Cerebellar nuclear complex (tissue), 1 donor: ENCODE measurements at places on chromosomes 2 and 18.

DNA sequence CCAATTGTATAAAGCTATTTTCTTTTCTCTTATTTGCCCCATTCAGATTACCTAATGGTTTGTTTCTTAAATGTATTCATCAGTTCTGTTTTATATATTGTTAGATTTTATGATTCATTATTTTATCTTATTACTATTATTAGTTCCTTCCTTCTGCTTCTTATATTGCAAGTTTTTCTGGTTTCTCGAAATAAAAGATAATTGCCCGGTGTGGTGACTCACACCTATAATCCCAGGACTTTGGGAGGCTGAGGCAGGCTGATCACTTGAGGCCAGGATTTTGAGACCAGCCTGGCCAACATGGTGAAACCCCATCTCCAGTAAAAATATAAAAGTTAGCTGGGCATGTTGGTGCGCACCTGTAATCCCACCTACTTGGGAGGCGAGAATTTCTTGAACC lies 37.8 kb downstream of the ANTXR1 start:
- DNase-seq, result no peak

DNA sequence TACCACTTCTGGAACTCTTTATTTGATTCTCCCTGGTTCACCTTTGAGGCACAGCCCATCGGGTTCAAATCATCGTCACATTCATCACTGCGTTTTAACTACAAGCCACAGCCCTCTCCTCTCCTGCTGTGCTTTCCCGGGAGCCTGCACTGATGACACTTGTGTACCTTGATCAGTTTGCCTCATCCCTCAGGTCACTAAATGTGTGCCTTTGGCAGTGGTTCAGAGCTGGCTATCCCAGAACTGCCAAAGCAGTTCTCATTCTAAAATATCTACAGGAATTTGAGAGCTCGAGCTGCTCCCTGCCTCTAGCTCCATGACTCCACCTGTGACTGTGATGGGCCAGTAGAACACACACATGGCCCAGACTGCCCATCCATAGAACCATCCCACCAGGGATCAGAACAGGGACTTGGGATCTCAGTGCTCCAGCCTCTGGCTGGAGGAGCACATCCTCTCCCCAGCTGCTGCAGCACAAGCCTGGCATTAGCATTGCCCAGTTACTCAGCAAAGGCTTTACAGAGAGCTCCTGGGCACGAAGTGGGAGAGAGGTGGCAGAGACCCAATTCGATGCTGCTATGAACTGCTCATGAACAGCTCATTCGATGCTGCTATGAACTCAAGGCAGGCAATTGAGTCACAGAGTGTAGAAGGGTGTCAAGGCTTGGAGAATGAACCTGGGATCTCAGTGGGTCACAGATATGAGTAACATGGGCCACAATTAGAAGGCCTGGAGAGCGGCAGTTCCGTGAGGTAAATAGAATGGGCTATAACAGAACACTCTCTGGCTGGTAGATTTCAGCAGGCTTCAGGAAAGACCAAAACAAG lies 41.9 kb downstream of the EVA1A start:
- no peak for DNase-seq

DNA sequence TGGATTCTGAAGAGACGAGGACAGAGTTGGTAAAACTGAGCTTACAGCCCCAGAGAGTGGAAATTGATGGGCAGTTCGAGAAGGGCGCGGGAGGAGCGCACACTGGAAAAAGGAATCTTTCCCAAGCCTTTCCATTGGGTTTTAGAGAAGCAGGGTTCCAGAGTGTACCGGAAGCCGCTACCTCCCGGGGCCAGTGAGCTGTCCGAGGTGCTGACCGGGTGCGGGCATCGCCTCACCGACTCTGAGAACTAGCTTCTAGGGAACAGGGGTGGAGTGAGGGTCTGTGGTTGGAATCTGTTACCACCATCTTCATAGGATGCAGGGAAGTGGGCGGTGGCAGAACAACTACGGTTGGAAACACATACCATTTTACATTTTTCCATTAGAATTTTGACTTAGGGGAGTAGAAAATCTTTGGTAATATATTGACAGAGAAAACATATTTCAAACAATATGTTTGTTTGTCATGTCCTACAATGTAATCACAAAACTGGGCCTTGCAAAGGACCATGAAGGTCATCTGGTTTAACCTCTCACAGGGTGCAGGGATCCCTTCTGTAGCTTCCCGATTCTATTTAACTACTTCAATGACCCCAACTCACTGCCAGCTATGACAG lies 724 bp downstream of the NMS start:
- no peak for DNase-seq

DNA sequence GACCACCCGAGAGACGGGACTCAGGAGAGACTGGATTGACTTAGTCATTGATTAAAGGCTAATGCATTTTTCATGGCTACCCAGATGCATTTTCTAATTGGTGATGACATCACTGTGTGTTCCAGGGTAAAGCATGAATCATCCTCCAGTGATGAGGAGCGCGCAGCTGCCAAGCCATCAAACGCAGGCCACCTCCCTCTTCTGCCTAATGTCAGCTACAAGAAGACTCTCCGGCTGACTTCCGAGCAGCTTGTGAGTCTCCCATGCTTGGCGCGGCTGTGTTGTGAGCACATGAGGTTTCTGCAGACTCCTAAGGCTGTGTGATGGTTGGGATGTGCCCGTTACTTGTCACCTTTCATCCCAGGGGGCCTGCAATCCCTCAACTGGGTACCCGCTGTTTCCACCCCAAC lies 56.4 kb downstream of the LPIN1 start:
- no peak for DNase-seq

GRCh38 chr2:61640406-61640805 lies 102.2 kb upstream of the XPO1 start:
- no peak for DNase-seq

GRCh38 chr2:218540015-218540414 lies 28.1 kb downstream of the USP37 start:
- DNase-seq, result no peak

DNA sequence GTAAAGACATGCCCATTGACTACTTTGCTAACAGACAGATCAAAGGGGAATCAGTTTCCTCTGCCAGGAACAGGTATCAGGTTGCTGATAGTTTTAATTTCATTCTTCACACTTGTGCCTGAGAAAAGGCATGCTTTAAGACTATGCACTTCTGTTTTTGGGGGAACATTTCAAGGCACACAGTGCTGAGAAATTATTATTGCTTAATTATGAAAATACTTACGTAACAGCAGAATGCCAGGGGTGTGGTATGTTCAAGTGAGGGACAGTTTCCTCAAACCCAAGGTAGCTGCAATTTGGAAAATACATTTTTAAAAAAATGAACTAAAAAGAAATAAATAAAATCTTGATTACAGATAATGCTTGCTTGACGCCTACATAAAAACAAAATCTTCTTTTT lies 1746.1 kb upstream of the PIK3C3 start:
- DNase-seq, result no peak

GRCh38 chr18:59416818-59417217 lies 57.8 kb upstream of the LMAN1 start:
- no peak for DNase-seq

DNA sequence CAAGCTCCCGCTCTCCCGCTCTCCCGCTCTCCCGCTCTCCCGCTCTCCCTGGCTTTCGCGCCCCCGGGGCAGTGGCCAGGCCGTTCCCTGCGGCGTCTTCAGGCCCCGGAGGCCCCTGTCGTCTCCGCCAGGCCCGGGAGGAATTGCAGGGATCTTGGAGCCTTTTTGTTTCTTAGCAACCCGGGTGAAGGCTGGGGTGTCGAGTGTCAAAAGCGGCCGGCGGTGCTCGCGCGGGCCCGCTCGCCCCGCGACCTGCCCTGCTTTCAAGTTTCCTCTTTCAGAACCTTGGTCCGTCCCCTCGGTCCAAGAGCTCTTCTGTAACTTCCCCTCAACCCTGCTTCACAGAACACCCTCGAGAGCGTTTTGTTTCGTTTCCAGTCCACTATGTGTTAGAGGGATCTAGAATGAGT lies 1.4 kb downstream of the RNF138 start:
- DNase-seq, result no peak

- DNase-seq, result no peak
Measured at GRCh38 chr2:112658301-112658700, 12.6 kb downstream of the SLC20A1 start.

GRCh38 chr2:150491943-150492342 lies 4.5 kb upstream of the RND3 start:
- no peak for DNase-seq

DNA sequence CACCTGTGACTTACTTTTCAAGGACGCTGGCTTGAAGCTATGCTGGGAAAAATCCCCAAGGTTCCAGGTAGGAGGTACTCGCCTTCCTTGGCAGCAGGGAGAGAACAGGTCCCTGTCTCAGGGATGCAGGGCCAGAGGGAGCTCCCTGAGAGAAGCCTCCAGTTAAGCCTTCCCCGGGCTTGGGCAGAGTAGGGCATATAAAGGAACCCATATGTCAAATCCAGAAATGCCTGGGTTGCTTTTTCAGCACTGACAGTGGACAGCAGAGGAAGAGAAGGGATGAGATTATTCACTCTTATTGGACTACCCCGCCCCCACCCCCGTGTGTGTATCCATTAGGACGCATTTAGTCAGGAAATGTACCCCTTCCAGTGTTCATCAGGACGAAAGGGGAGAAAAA lies 89.3 kb upstream of the TEX51 start:
- no peak for DNase-seq

DNA sequence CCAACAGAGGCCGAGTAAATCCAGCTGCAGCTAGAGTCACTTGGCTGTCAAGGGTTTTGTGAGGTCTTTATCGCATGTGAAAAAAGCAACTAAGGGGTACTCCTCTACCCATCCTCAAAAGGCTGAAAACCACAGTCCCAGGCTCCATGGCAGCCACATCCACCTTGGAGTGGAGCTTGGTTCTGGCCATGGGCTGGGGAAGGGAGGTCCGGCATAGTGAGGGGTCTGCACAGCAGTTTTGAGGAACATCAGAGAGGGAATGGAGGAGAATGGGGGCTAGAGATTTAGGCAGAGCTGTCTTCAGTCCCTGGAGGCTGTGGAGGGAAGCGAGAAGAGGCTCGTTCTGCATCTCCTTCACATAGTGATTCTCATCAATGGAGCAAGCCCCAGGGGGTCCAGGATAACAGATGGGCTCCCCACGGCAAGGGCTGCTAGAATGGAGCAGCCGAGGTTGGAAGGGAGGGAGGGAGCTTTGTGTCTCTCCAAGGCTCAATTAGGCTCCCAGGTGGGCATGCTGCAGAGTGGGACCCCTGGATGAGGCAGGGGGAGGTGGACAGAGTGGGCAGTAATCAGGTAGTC lies 21.0 kb downstream of the MROH2A start:
- no peak for DNase-seq

DNA sequence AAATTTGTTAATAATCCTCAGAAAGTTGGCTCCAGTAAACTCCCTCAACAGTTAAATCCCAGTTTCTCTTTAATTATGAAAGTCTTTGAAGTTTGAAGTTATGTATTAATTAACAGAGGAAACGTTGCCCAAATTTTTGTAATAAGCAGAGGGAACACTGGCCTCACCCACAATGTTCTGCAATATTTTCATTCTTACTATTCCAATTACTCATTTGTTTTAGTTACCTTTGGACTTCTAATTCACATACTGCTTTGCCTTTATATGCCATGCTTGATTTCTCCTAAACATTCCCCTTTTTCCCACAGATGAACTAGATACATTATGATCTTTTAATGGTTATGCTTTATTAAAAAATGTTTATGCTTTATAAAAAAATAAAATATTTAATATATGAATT lies 61.3 kb downstream of the RELCH start:
- no peak for DNase-seq

GRCh38 chr2:189899101-189899500 lies 114.9 kb downstream of the PMS1 start:
- DNase-seq, result no peak

DNA sequence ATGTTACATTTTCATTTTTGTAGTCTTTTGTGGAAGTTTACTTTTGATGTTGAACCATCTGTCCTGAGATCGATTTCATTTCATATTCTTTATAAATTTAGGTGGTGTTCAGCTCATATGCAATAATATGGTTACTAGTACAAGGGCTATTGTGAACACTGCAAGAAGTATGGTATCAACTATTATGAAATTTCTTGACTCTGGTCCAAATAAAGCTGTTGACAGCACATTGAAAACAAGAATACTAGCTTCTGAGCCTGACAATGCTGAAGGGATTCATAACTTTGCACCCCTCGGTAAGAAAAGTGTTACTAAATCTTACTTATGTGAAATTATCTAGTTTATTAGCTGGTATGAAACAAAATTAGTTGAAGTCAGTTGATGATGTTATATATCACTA lies 124.9 kb upstream of the TTC27 start:
- no peak for DNase-seq

DNA sequence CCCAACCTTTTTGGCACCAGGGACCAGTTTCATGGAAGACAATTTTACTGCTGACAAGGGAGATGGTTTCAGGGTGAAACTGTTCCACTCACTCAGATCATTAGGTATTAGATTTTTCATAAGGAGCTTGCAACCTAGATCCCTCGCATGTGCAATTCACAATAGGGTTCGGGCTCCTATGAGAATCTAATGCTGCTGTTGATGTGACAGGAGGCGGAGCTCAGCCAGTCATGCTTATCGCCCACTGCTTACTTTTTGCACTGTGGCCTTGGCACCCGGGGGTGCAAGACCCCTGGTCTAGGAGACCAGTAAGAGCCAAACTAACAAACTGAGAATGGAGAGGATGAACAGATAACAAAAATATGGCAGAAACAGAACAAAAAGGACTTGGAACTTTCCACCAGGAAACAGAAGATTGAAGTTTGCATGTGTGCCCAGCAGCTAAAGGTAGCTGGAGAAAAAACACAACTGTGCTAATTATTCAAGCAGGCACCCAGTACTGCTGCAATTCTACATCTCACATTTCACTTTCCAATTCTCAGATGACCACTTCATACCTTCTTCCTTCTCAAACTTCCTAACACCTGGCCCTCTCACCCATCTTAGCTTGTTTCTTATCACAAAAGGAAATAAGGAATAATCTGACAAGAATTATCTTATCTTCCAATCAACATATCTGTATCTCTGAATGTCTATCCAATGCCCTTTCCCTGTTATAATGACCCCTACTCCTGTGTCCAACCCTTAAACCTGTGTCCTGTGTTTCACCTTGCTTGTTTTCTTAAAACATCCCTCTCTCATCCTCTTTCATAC lies 24.8 kb downstream of the SP3 start:
- DNase-seq, result no peak

GRCh38 chr2:100832885-100833284 lies 12.9 kb downstream of the NPAS2 start:
- no peak for DNase-seq

DNA sequence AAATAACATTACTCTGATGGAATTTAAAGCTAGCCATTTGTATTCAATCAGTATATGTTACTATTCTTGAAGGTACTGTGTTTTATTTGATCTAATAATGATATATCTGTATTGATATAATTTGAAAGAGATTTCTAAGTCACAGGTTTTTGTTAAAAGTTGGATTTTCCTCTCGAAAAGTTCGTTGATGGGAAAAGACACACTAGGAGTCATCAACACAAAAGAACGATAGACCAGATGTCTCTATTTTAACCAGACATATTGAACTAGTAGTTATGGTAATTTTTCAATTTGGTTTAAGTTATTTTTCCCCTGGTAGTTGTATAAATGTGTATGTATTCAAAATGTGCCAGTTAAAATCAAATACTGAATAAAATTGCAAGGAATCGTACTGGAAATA lies 2.5 kb downstream of the ASXL3 start:
- no peak for DNase-seq
